Spleen (tissue), 13 donors: ENCODE measurements at places on chromosomes 1 and 21. TPM values are rescaled to one million over a fixed set of nuclear protein-coding genes. Genes with fewer than 3 reads are reported as not detected.

Gene GLRX2
- 6.5 TPM for total RNA-seq

Gene IQGAP3
- total RNA-seq: 0.86 TPM

Gene UMODL1
- total RNA-seq: 0.09 TPM

Gene CATSPERE
- total RNA-seq: 1.1 TPM

Gene GPR52
- 4.4 TPM for total RNA-seq
